ENCODE measurements at places on chromosomes 2 and 18.

DNA sequence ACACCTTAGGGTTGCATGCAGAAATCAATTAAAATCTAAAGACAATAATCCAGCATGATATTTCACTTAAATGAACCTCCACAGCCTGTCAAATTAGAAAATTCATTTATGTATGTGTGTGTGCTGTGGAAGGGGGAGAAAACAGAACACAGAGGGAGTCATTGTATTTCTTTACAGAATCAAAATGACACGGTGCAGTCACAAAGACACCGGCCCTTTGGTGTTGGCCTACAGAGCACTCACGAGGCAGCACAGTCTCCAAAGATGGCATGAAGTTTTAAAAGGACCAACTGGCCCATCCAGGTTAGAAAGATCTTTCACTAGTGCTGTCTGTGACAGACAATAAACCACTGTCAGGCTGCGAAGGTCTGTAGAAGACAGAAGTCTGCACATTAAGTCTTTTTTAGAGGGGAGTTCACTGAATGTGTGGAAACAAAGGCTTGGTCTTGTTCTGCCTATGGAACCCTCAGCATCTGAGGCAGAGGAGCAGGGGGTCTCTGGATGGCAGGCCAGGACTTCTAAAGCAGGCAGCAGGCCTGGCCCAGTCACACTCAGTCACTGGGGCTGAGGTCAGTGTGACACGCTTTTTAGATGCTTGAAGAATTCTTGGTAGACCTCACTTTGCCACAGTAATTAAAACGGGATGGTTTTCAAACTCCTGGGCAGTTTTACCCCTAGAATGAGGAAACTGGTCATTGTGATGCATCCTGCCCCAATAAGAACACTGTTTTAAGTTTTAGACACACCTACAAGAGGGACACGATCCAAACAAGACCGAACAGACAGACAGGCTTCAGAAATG is 184.9 kb downstream of the AFF3 start:
- DNase-seq, result no peak

GRCh38 chr2:222447131-222447530 is 22.8 kb downstream of the SGPP2 start:
- no peak for DNase-seq

DNA sequence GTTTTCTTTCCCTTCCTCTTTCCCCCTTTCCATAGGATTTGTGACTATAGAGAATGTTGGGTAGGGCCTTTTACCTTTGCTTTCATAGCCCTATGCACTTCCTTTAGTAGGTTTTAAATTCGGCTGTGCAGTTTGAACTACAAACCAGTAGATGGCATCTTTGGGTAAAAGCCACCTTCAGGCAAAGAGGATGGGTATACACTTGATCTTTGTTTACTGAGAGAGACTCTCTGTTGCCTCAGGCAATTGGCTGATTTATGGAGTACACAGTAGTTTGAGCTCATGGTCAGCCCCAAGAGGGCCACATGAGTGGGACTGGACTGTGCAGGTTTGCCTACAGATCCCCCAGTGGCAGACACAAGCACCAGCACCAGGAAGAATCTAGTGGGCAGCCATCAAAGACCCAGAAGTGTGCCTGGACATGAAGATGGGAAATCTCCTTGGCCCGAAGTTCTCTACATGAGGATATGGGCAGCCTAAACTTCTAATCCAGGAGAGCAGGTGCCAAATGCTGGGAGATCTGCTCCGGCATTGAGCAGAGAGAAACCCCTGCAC is 1304.3 kb upstream of the DDX18 start:
- no peak for DNase-seq

- no peak for DNase-seq
These were observed 662.6 kb upstream of the ACVR2A start for GRCh38 chr2:147182260-147182659.

- no peak for DNase-seq
These were observed 1344.4 kb upstream of the CELF4 start for GRCh38 chr18:38909972-38910371.

GRCh38 chr2:216415541-216415940 is 3.3 kb downstream of the SMARCAL1 start:
- DNase-seq, result no peak

GRCh38 chr2:152815634-152816257 is 97.3 kb downstream of the ARL6IP6 start:
- no peak for DNase-seq

DNA sequence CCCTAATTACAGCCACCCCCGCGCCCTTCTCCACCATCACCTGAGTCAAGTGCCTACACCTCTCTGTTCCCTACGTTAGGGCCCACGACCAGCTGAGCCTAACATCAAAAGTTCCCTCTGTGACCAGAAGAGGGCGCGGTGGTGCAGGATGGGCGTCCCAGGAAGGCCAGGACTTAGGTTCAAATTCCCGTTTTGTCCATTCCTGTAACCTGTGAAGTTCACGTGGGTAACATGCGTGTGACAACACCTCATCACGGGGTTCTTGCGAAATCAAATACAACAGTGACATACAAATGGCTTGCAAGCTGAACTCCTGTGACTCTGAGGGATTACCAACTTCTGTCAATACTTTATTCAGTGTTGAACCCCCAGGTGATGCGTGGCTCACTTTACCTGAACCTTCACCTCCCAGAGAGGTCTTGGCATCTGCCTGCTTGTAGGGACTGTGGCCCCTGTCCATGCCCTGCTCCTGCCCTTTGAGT is 207.9 kb downstream of the ARL4C start:
- DNase-seq, result no peak

DNA sequence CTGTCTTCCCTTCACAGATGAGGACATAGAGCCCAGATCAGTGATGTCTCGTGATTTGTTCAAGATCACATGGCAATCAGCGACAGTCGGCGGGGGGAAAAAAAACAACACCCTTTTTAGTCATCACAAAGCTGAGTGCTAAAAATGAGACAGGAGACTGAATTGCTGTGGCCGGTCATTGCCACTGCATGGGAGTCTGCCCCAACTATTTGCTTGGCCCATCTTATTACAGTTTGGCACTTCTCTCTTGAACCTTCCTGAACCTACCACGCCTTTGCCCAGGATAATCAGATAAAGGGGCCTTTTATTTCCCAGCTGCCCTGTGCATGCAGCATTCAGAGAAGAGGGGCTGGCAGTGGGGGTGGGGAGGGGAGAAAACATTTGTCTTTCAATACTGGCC is 42.7 kb downstream of the SETBP1 start:
- DNase-seq, result no peak

GRCh38 chr2:181786371-181787228 is 104.9 kb upstream of the ITPRID2 start:
- DNase-seq, result no peak

- DNase-seq, result no peak
These were observed 170.7 kb downstream of the TMEM182 start for GRCh38 chr2:102932501-102932900.

GRCh38 chr2:27494284-27494943 is 586 bp downstream of the FNDC4 start:
- no peak for DNase-seq

DNA sequence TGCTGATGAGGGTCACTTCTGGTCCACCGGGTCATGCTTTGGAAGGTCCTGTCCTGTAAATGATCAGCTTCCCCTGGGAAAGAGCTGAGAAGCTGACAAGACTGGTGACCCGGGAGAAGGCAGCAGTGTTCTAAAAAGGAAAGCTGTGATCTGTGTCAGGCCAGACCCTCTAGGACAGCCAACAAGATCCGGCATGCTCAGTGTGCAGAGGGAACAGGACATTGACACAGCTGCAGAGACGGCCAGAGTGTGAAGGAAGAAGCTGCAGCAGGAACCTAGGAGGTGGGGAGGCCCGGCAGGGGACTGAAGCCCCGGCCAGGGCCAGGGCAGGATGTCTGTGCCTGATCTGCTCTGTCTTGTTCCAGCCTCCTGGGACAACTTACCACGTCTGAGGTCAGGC is 372.7 kb upstream of the ID2 start:
- no peak for DNase-seq

GRCh38 chr2:131035826-131036231 is 57.4 kb downstream of the FAM168B start:
- no peak for DNase-seq

DNA sequence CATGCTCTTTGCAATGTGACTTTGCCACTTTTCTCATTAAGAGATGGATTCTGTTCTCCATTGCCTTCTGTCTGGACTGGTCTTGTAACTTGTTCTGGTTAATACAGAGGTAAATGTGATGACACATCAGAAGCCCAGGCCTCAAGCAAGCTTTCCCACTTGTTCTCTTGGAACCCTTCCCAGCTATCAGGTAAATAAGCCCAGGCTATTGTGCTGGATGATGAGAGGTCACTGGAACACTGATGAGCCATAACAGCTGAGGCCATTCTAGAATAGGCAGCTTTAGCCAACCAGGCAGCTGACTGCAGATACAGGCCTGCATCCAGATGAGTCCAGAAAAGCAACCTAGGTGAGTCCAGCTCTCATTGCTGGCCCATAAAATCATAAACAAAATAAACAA is 1007.0 kb upstream of the ACVR2A start:
- DNase-seq, result no peak

DNA sequence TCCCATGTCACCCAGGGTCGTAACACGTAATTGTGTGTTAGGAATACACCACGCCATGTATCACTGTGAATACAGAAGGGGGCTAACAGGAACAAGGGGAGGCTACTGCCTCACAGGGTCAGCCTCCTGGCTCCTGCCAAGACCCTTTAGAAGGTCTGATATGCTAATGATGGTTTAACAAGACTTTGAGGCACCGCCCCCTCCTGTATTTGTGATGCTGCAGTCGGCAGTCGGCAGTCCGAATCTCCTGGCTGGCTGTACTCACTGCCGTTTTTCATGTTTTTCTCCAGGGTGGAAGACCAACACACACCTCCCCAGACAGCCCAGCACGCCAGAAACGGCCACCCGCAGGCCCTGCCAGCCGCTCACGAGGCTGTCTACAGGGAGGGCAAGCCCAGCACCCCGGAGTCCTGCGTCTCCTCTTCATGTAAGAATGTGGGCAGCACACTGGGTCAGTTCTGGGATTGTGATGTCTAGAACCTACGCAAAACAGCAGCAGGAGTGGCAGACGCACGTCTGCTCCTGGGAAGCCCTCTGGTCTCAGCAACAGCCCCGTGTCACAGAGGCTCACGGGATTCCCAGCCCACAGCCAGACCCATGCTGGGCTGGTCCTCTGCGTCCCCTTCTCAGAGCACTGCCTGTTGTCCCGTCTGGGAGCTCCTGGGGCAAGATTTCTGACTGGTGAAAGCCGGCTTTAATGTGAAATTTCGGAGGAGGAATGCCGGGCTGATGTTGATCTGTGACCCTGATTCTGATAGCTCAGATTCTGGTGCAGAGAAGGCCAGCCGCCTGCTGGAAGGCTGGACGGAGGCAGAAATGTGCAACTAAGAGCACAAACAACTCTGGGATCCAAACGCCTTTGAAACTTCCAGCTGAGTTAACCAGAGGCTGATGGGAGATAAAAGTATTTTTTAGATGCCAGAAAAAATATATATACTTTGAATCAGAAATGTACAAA is 39.7 kb upstream of the B3GNT7 start:
- no peak for DNase-seq

DNA sequence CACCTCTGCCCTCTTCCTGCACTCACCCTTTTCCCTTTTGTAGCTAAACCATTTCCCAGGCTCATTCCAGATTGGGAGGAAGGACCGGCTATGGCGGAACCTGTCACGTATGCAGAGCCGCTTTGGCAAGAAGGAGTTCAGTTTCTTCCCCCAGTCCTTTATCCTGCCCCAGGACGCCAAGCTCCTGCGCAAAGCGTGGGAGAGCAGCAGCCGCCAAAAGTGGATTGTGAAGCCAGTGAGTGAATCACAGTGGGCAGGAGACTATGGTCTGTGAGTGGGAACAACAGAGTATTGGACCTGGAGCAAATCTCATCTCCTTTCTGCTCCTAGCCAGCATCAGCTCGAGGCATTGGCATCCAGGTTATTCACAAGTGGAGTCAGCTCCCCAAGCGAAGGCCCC is 35.0 kb upstream of the CYP27A1 start:
- DNase-seq, result no peak

DNA sequence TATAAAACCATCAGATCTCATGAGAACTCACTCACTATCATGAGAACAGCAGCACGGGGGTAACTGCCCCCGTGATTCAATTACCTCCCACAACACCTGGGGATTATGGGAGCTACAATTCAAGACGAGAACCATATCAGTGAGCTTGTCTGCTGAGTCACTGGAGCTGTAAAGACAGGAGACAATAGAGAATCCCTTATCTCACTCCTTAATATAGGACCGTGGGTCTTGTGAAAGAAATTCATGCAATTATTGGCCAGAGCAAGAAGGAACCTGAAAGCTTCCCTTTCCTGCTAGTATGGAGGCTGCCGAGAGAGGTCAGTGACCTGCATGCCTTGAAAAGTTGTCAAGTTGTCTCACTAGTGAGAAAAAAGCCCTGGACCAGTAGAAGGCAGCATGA is 9.5 kb upstream of the TNFAIP6 start:
- no peak for DNase-seq

- DNase-seq, result no peak
These were observed 162.7 kb downstream of the FSHR start for GRCh38 chr2:48991415-48992131.

DNA sequence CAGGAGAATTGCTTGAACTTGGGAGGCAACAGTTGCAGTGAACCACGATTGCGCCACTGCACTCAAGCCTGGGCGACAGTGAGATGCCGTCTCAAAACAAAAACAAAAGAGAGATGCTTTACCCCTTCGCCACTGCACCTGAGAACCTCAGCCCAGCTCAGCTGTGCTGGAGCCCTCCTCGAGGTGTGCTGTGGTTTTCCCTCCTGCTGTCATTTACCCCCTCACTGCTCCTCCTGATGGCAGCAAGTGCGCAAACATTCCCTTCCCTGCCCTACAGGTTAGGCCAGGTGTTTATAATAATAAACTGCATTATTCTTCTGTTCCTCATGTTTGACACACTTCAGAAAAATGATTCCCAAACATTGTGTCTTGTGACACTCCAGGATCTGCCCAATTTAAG is 8.4 kb downstream of the FBXO36 start:
- no peak for DNase-seq

GRCh38 chr2:107013884-107014283 is 127.9 kb upstream of the ST6GAL2 start:
- DNase-seq, result no peak

DNA sequence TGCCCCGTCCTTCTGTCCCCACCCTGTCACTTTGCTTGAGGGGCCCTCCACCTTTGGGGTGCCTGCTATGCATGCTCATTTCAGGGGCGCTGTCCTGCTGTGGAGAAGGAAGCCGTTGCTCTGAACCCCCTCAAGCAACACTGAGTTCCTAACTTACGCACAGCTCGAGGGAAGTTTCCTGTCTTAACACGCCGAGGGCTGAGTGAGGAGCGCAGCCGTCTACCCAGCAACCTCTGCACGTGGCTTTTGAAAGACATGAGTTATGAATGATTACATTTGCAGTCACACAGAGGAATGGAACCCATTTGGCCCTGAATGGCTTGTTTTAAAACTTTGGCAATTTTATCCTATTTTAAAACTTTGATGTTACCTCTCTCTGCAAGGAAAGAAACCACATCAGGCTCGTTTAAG is 14.0 kb downstream of the RAMP1 start:
- no peak for DNase-seq

- no peak for DNase-seq
These were observed 103.5 kb upstream of the ASB18 start for GRCh38 chr2:236367506-236368289.

Data from stimulated activated CD8-positive, alpha-beta memory T cell treated with anti-CD3 and anti-CD28 coated beads, Interleukin-7, amount 100 ng/mL, for 1 hour (primary cell).